ENCODE measurements at places on chromosomes 16 and 17.

DNA sequence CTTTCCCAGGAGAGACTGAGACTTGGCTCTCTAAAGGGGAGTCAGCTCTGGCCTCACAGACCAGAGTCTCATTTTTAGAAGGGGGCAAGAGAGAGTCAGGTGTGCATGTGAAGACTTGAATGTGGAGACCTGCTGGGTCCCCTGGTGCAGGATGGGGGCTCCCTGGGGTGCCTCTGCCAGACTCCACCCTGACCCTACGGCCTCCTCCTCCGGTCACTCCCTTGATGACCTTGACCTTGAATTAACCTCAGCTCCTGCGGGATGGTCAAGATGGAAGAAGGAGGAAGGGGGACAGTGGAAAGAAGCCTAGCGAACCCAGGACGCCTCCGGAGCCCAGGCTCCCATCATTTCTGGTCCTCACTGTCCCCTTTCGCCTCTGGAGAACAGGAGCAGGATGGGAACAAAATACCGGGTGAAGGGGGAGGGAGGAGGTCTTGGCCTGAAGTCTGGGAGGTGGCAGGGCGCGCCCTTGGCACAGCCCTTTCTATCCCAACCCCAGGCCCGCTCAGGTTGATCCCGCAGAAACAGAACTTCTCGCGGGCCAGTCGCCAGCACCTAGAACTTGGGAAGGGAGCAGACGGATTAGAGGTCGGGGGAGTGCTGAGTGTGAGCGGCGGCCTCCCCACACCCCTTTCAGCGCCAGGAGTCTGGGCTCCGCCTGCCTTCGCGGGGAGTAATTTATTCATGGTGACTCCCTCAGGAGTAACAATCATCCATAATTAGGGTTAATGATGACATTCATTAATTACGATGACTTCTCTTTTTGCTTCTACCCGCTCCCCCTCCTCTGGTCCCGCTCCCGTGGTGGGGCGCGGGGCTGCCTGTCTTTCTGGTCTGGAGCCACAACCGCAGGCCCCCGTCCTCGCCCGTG, 1.6 kb downstream of the STAC2 start:
- DNase-seq, result no peak

DNA sequence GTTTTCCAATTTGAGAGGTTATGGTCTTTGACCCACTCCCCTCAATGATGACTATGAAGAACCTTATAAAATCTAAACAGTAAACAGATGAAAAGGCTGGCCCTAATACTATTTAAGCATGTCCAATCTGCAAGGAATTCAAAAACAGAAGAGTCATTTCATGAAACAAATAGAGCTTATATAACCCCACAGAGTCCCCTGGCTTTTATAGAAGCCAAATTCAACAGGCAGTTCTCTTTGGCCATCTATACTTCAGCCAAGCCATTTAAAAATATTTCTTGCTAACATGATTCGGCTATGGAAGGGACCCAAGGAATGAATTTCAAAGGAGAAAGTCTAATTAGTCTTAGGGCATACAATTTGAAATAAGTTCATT, 43.4 kb downstream of the SPOP start:
- DNase-seq, result no peak

DNA sequence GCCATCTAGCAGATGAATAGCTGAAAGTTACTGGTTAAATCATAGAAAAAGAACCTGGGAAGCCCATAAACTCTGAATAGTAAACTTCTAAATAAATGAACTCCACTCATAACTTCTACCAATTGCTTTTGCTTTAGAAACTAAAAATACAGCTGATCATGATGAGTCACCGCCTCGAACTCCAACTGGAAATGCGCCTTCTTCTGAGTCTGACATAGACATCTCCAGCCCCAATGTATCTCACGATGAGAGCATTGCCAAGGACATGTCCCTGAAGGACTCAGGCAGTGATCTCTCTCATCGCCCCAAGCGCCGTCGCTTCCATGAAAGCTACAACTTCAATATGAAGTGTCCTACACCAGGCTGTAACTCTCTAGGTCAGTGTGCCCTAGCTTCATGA, 9.7 kb downstream of the KAT7 start:
- no peak for DNase-seq

DNA sequence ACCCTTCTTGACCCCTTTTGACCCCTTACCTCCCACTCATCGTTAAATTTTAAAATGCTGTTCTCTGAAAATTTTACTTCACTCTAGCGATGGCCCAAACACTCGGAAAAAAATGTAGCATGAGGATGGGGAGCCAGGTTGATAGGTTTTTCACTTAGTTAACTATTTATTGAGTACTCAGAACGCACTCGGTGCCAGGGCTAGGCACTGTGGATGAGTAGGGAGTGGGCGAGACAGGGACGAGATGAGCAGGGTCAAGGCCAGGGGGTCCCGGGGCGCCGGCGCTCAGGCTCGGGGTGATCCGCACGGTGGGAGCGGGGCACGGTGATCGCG, 392 bp downstream of the ZSCAN32 start:
- no peak for DNase-seq

DNA sequence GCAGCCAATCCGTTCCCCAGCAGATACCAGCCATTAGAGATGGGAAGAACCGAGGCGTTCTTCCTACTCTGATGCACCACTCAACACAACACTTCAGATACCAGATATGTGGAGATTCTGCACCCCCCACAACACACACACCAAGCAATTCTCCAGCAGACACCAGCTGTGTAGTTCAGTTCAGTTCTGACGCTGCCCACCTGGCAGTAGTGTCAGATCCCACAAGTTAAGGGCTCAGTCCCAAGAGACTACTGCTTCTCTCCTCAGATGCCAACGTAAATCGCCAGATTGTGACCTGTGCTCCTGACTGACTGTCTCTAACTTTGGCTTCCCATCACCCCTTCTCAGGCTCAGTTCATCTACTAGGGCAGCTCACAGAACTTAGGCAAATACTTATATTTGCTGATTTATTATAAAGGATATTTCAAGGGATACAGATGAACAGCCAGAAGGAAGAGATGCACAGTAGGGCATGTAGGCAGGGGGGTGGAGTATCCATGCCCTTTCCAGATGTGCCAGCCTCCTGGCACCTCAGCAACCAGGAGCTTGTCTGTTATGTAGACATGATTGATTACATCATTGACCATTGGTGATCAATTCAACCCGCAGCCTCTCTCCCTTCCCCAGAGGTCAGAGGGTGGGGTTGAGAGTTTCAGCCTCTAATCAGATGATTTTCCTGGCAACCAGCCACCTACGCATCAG, 110.6 kb downstream of the PRKCA start:
- no peak for DNase-seq

DNA sequence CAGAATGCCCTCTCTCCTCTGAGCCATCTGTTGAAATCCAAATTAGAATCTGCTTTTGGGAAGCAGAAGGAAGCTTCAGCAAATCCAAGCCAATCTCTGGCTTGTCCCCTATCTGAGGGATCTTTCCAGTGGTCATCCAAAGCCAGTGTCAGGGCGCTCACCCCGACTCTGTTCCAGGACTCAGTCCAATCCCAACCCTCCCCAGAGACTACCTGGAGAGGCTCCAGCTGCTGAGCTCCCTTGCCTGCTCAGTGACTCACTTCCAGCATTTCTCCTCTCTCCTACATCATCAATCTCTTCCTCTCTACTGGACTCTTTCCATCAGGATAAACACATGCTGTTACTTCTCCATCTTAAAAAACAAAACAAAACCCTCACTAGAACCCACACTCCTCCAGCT, 2.4 kb downstream of the MATCAP1 start:
- peak; percentile 73 for DNase-seq

GRCh38 chr17:71905376-71906031, 215.3 kb upstream of the SOX9 start:
- no peak for DNase-seq

- no peak for DNase-seq
Observed at GRCh38 chr17:15000661-15001060, 264.5 kb downstream of the PMP22 start.

DNA sequence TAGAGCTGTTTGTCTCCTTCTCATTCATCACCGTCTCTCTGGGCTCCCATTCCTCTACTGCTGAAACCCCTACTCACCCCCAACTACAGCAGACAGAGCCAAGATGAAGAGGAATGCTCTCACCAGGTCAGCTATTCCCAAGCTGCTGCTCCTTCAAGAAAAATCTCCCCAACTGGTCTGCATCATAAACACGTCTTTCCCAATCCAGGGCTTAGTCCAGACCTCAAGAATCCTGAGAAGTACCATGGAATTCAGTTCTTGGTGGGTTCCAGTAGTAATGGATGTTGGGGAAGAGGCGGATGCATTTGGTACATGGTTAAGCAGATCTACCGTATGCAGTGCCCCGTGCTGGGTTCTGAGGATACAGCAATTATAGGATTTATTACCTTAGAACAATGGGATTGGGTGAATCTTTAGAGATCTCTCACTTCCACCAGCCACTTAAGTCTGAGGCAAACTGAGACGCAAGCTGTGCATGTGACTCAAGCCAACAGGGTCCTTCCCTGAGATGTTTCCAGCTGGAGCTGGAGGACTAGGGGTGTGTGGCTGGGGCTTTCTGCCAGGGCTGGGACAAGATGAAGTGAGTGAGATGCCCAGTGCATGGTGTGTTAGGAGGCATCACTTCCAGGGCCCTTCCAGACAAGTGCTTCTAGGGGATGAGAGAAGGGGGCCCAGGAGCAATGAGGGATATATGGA, 232.7 kb upstream of the CDH5 start:
- DNase-seq, result no peak

DNA sequence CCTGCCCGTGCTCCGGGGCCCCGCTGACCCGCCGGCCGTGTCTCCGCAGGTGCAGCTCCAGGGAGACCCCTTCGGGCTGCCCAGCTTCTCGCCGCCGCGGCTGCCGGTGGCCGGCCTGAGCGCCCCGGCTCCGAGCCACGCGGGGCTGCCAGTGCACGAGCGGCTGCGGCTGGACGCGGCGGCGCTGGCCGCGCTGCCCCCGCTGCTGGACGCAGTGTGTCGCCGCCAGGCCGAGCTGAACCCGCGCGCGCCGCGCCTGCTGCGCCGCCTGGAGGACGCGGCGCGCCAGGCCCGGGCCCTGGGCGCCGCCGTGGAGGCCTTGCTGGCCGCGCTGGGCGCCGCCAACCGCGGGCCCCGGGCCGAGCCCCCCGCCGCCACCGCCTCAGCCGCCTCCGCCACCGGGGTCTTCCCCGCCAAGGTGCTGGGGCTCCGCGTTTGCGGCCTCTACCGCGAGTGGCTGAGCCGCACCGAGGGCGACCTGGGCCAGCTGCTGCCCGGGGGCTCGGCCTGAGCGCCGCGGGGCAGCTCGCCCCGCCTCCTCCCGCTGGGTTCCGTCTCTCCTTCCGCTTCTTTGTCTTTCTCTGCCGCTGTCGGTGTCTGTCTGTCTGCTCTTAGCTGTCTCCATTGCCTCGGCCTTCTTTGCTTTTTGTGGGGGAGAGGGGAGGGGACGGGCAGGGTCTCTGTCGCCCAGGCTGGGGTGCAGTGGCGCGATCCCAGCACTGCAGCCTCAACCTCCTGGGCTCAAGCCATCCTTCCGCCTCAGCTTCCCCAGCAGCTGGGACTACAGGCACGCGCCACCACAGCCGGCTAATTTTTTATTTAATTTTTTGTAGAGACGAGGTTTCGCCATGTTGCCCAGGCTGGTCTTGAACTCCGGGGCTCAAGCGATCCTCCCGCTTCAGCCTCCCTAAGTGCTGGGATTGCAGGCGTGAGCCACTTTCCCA, 5.9 kb downstream of the CTF1 start:
- peak; percentile 94 for DNase-seq

DNA sequence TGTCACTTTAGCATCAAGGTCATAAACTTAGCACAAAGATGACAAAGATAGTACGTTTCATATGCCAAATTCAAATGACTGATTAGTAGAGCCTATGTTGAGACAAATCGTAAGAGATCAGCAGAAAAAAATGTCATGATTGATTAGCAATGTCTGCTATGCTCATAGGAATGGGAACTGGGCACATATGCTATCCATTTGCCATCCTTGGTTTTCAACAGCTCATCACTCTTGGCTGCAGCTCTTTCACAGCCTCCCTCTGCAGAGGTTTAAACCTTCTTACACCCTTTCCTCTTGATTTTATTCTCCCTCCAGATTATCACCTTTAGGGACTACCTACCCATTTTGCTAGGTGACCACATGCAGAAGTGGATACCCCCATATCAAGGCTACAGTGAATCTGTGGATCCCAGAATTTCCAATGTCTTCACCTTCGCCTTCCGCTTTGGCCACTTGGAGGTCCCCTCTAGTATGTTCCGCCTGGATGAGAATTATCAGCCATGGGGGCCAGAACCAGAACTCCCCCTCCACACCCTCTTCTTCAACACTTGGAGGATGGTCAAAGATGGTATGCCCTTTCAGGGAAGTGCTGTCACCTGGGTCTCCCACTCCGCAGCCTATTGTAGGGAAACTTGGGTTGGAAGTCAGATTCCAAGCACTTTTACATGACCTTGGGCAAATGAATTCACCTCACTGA, 16.2 kb downstream of the MPO start:
- DNase-seq, result no peak

GRCh38 chr17:181245-182049, at the start of gene DOC2B:
Gene DOC2B (minus strand): TSS chr17:181650. CDS start chr17:181479, 171 bp downstream.
- DNase-seq, result peak; percentile 62

DNA sequence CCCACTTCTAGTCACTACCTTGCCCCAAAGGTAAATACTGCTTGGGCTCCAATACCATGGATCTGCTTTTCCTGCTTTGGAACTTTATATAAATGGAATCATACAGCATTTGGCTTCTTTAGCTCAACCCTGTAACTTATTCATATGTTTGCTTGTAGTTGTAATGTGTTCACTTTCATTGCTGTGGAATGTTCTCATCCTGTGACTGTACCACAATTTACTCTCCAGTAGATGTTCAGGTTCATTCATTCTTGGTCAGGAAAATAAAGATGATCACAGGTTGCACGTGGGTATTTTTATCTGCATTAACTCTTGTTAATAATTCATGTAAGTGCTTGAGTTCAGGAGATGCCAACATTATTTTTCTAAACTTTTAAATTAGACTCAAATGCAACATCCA, 6.7 kb upstream of the BEAN1 start:
- DNase-seq, result no peak

- DNase-seq, result peak; percentile 61
Observed at GRCh38 chr17:76262732-76263344, 2.3 kb upstream of the UBALD2 start.

- DNase-seq, result no peak
Observed at GRCh38 chr17:1898332-1898731, 68.5 kb downstream of the RPA1 start.

GRCh38 chr16:27462200-27462845, 60.3 kb downstream of the IL21R start:
- DNase-seq, result no peak

DNA sequence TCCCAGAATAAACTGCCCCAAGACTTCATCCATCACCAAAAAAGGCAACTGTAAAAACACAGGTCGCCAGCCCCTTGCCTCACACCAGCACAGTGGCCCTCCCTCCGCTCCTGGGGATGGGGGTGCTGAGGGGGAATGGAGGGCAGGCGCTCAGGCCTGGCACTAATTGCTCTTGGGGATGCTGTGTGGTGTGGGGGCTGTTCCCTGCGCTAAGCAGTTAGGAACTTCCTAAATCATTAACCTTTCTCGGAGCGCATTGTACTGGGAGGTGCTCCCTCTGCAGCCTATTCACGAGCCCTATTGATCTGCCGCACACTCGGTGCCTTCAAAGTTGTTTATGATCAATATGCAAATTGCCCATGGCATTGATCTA, 199.9 kb downstream of the ZFHX3 start:
- peak; percentile 14 for DNase-seq

Measured in astrocyte of the hippocampus (primary cell).